ENCODE measurements at places on chromosomes 1 and 21. TPM values are rescaled to one million over a fixed set of nuclear protein-coding genes. Genes with fewer than 3 reads are reported as not detected.

Gene FHAD1
- 0.45 TPM for total RNA-seq

Gene SPATA45
- total RNA-seq = not detected

GRCh38 chr1:50971748-50972305 is 1.8 kb downstream of the CDKN2C start:
- no peak for DNase-seq

- DNase-seq = no peak
These were observed 265.6 kb downstream of the TM2D1 start for GRCh38 chr1:61459345-61459744.

GRCh38 chr21:18168108-18168507 is 76.5 kb upstream of the CHODL start:
- DNase-seq = no peak

Gene UMODL1
- total RNA-seq = not detected

Data from stomach (tissue), 19 donors.